Smooth muscle cell of trachea (primary cell): ENCODE measurements at places on chromosomes 3 and 15. TPM values are rescaled to one million over a fixed set of nuclear protein-coding genes. Genes with fewer than 3 reads are reported as not detected.

Gene RASGRP1
- total RNA-seq = under 0.01 TPM in 2 replicates

Gene NKTR
- total RNA-seq = 37.5 and 85.2 TPM in 2 replicates

Gene ALG1L2
- total RNA-seq = 0.33 TPM in 1 of 2 replicates, not detected in the other

Gene CSTA
- 2.6 and 7.8 TPM in 2 replicates for total RNA-seq

Gene ENTPD3
- total RNA-seq = 0.17 TPM in 1 of 2 replicates, not detected in the other

Gene ARRDC4
- total RNA-seq = 9.2 and 16.9 TPM in 2 replicates

Gene PEX5L
- 2.8 and 4.2 TPM in 2 replicates for total RNA-seq

Gene DPPA2
- total RNA-seq = not detected in 2 replicates

Gene TUSC2
- 11.2 and 20.8 TPM in 2 replicates for total RNA-seq

Gene C3orf22
- total RNA-seq = not detected in 2 replicates

Gene RSL24D1
- 63.8 and 91.8 TPM in 2 replicates for total RNA-seq

Gene DUOXA1
- 0.17 TPM in 1 of 2 replicates, not detected in the other for total RNA-seq
